ENCODE measurements at places on chromosomes 12 and 14.

DNA sequence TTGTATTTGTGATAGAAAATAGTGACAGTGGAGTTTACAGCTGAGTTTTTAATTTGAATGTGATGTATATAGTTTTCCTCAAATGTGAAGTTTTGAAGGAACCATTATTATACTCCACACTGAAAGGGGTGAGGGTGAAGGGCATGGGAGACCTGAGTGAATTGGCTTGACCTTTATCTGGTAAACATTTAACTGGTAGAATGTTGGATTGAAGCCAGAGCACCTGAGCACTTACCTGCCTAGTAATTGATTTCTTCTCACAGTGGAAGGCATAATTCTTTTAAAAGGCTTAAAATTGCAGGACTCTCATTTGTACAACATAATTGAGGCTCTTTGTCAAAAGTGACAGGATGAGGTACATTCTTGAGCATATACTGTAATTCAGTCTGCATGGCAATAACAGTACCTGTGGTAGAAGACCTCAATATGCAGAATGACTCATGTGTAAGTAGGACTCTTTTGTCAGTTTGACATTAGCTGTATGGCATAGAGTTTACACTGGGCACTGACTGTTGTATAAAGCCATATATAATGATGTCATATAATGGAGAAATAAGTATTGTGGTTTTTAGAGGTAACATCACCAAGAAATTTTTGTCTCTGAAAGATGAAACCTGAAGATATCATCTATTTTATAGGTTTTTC lies 309.6 kb downstream of the TMTC2 start:
- no peak for DNase-seq

GRCh38 chr12:19431407-19432308 lies 7.6 kb upstream of the AEBP2 start:
- peak; percentile 58 for DNase-seq

GRCh38 chr12:58640314-58640713 lies 280.0 kb downstream of the LRIG3 start:
- no peak for DNase-seq

GRCh38 chr12:88578276-88579160 lies 1.8 kb downstream of the KITLG start:
- DNase-seq = peak; percentile 83

- DNase-seq = no peak
Observed at GRCh38 chr12:95852133-95852532, 6.6 kb upstream of the SNRPF start.

DNA sequence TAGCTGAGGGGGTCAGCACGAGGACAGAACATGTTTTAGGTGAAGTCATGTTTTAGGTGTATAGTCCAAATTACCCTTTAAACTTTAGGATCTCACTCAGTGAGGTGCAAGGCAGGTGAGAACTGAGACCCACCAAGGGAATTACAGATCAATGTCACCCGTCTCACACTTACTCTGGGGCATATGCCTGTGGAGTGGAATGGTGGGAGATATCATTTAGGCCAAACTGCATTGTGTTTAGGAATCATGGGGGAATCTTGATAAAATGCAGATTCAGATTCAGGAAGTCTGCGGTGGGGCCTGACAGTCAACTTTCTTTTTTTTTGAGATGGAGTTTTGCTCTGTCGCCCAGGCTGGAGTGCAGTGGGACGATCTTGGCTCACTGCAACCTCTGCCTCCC lies 17.8 kb downstream of the FBXW8 start:
- no peak for DNase-seq

DNA sequence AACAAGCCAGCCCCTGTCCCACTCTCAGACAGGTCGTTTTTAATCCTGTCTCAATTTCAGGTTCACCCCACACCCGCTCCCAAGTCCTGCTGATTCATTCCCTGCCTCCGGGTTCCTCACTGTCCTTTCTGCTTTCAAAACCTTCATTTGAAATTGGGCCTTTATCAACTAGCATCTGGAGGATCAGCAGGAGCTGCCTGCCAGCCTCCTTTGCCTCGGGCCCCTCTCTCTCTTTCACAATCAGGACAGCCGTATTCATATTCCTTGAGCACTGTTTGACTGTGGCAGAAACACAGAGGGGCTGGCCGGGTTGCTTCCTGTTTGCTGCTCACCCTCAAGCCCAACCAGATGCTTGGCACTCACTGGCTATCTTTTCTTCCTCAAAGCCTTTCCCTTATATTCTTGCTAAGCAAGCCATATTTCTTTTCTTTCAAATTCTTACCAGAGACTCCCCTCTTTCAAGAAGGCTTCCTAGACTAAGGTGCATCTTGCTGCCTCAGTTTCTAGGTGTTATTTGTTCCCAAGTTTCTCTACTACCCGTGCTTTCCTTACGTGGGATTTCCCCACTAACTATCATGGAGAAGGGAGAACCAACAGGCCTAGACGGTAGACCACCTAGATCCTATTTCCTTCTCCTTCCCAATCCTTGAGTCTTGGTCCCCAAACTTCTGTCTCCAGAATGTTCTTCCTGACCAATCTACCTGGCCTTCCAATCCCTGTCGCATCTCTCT lies 3.0 kb downstream of the GALNT6 start:
- DNase-seq = no peak

GRCh38 chr14:24804552-24805212 lies 170.7 kb upstream of the GZMB start:
- DNase-seq = no peak

DNA sequence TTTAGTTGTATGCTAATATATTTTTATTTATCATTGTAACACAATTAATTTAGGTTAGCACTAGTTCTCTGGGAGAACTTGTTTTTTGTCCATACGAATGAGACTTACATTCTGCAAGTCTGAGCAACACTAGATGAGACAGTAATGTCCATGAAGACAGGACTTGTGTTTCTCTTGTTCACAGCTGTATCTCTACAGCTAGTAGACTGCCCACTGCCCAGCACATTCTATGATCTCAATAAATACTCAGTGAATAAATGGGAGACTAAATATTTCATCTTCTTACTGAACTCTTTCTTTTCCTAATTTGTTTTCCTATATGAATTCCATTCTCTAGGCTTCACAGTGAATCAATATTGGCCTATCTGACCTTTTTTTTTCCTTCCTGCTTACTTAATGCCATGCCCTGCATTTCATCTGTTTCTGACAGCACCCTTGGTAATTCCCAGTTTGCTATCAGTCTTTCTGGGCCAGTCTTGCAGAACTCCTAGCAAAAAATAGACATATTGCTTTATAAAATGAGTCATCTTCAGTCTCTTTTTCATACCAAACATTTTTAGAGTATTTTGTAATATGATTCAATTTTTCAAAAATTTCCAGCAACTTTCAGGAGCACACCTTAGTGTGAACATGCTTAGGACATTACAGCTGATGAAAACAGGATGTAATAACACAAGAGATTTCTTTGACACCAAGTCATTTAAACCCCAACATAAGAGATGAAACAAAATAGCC lies 185.5 kb upstream of the ATP2B1 start:
- DNase-seq = no peak

DNA sequence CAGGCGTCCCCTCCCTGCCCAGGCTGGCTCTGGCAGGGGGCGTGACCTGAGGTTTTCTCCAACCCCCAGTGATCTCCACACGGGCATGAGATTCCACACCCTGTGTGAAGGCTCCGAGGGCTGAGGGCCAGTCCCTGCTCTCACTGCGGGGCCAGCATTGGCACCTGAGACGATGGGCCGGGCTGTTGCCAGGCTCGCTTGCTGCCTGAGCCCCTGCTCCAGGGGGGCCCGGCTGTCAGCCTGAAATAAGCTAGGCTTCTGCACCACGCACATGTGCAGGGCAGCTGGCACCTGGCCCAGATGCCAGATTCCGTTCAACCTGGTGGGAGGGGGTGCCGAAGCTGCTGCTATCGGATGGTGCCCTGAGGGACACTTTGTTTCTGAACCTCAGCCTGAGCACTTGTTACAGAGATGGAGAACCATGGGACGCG lies 196.5 kb upstream of the PRMT8 start:
- DNase-seq = peak; percentile 65

GRCh38 chr14:24042746-24043145 lies 9.1 kb upstream of the CARMIL3 start:
- no peak for DNase-seq

DNA sequence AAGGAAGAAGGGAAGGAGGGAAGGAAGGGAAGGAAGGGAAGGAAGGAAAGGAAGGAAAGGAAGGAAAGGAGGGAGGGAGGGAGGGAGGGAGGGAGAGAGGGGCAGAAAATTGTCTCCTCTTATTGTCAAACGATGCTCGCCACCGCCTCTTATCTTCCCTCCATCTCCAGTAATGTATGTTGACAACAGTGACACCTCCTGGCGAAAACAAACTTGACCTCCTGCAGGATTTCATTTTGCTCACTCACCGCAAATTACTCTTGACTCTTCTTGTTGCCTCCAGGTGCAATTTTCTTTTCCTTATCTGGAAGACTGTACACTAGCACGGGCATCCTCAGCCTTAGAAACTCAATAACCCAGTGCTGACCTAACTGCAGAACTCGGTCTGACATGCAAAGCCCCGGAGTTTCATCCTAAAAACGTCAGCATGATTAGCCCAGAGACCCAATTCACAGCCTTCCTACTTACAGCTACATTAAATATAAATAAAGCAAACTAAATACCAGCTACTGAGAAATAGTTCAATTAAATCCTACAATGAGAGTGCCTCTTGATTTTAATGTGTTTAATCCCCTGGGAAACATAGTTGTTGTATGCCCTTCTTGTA lies 512.4 kb upstream of the TMPO start:
- DNase-seq = peak; percentile 16

- no peak for DNase-seq
Observed at GRCh38 chr12:40502322-40502721, 189.9 kb upstream of the CNTN1 start.

GRCh38 chr14:49997991-49998390 lies 105.1 kb downstream of the ARF6 start:
- no peak for DNase-seq

GRCh38 chr14:105102893-105103292 lies 37.7 kb upstream of the GPR132 start:
- DNase-seq = no peak
